H4 (cell line): ENCODE measurements at places on chromosomes 2 and 18. TPM values are rescaled to one million over a fixed set of nuclear protein-coding genes. Genes with fewer than 3 reads are reported as not detected.
A peak's percentile ranks its signal among the peaks of the same experiment; 100 is the strongest.

GPR35 gene
- total RNA-seq = 0.75 and 0.86 TPM in 2 replicates

RNU2-63P gene
- total RNA-seq = not detected in 2 replicates

RBM43 gene
- total RNA-seq = 0.37 and 2.0 TPM in 2 replicates

TUBB6 gene
- 126 TPM in 2 replicates for total RNA-seq

TUBA4B gene
- total RNA-seq = not detected in 2 replicates

KIF1A gene
- 1.4 and 1.9 TPM in 2 replicates for total RNA-seq

HOXD11 gene
- not detected in 2 replicates for total RNA-seq

ALPP gene
- 1.4 and 1.5 TPM in 2 replicates for total RNA-seq

LYPD1 gene
- 22.0 and 37.9 TPM in 2 replicates for total RNA-seq

IL1R1 gene
- 7.9 and 8.0 TPM in 2 replicates for total RNA-seq

SH3RF3 gene
- 0.45 and 0.87 TPM in 2 replicates for total RNA-seq

ACVR1C gene
- 0.06 and 0.50 TPM in 2 replicates for total RNA-seq

DNA sequence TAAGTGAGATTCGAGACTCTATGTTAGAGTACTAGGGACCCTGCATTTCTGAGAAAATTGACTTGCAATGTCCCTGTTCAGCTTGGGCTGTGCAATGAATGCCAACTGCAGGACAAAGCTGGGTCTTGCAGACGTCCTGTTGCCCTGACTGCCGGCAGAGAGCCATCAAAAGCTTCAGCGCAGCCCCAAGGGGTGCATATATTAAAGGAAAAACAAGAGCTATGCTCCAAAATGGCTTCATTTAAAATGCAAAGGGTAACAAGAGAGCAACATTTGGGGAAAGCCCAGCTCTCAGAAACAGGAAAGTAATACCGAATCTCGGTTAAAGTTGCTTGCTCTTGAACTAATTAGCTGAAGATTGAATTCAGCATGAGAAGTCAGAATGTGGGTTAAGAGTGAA is 110.9 kb upstream of the PNPT1 start:
- DNase-seq = no peak

DNA sequence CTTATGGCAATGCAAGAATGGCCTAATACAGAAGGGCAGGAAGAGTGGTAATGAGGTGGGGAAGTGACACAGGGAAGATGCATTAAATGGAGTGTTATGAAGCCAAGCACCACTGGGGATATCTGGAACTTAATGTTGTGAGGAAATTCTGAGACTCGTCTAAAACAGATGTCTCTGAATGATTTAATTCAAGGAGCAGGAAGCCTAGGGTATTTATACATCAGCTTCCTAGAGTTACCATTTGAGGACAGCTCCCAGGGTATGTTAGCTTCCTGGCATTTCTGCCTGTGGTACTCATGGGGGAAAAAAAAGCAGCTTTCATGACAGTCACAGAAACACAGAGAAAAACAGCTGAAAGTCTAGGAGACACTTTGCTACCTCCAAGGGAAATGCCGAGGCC is 989.5 kb downstream of the CBLN2 start:
- no peak for DNase-seq

- no peak for DNase-seq
These were observed 13.6 kb downstream of the ABI2 start for GRCh38 chr2:203341741-203342310.

DNA sequence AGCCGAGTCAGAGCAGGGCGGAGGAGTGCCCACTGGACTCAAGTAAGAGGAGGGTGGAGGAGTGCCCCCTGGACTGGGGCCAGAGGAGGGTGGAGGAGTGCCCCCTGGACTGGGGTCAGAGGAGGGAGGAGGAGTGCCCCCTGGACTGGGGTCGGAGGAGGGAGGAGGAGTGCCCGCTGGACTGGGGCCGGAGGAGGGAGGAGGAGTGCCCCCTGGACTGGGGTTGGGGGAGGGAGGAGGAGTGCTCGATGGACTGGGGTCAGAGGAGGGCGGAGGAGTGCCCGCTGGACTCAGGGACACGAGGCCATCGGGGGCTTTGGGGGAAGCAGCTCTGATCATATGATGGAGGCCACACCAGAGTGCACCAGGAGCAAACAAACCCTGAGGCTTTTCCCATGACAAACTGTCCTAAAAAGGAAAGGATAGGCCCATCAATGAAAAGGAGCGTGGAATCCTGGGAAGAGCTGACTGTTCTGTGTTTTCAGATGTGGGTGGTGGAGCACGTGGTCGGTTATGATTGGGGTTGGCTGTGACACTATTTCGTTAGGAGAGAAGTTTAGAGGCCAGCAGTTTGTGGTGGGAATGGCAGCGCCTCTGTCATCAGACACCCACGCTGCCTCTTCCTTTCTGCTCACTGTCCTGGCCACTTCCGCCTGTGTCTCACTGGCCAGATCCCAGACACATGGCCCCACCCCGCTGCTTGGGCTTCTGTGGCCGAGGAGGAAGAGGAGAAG is 24.5 kb upstream of the HPCAL1 start:
- DNase-seq = peak; percentile 56

- no peak for DNase-seq
These were observed 10.5 kb downstream of the PLB1 start for GRCh38 chr2:28506112-28506910.

- DNase-seq = no peak
These were observed 1.4 kb upstream of the HSBP1L1 start for GRCh38 chr18:79962835-79963657.

- no peak for DNase-seq
These were observed 19.7 kb upstream of the TNFAIP6 start for GRCh38 chr2:151337643-151338042.

GRCh38 chr2:2564300-2565078 is 233.4 kb upstream of the MYT1L start:
- no peak for DNase-seq

- no peak for DNase-seq
These were observed 562.6 kb downstream of the SPAG16 start for GRCh38 chr2:213846856-213847255.

DNA sequence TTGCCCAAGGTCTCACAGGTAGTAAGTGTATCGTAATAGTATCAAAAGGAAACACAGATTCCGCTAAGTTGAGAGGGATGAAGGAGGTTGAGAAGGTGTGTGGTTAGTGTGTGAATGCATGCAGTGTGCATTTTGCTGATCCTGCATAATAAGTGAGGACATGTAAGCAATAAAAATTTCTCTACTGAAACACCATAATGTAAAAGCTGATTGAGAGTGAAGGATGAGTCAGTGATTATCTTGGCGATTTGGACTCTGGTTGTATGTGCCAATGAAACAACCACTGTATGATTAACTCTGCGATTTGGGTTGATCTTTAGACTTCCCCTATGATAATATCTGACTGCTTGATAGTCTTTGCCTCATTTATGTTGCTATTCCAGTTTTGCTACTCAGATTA is 16.7 kb upstream of the ADGRF3 start:
- no peak for DNase-seq

- DNase-seq = no peak
These were observed 17.9 kb downstream of the LYPD6 start for GRCh38 chr2:149348291-149348690.

- DNase-seq = no peak
These were observed 99.7 kb downstream of the INHBB start for GRCh38 chr2:120445449-120446143.

DNA sequence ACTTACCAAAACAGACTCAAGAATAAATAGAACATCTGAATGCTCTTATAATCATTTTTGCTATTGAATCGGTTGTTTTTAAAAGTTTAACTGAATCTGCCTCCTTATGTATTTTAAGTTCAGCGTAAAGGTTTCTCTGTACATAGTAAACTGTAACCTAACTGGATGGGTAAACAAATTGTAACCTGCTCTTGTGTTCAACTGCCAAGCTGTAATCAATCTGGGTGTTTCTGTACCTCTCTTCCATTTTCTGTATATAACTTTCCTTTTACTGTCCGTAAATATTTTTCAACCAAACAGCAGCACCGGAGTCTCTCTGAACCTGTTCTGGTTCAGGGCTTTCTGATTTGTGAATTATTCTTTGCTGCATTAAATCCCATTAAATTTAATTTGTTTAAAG is 27.6 kb upstream of the DNAH7 start:
- no peak for DNase-seq

DNA sequence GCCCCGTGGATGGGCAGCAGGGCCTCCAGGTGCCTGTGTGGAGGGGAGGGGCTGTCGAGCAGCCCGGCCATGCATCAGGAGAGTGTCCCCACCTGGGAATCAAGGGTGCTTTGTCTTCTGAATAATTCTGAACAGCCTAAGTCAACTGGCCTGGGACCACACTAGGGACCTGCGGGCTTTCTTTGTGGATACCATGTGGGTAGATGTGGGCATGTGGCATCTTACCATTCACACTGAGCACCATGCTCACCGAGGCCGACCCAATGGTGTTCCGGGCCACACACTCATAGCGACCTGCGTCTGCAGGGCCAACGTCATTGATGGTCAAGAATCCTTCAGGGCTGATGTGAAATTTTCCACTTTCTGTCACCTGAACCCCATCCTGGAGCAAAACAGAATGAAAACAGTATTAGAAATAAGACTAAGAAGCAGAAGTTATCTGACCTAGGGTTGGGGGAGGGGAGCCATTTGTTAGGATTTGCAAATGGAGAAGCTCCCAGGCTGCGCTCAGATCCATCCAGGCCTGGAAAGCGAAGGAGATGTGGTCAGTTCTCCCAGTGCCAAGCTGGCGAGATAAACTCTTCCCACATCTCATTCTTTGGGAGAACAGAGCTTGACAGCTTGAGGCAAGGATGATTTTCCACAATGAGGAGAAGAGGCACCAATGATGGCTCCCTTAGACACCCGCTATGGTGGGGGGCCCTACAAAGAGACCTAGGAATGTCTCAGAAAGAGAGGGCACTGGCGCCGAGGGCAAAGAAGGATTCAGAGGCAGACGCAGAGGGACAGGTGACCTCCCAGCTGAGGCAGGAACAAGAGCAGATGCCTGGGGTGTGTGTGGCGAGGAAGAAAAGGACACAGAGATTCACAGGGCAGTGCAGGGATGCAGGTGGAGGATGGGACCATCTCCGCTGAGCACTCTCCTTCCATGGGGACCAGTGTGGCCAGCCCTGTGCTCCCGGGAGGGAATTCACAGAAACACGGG is 83.4 kb downstream of the PXDN start:
- DNase-seq = no peak

DNA sequence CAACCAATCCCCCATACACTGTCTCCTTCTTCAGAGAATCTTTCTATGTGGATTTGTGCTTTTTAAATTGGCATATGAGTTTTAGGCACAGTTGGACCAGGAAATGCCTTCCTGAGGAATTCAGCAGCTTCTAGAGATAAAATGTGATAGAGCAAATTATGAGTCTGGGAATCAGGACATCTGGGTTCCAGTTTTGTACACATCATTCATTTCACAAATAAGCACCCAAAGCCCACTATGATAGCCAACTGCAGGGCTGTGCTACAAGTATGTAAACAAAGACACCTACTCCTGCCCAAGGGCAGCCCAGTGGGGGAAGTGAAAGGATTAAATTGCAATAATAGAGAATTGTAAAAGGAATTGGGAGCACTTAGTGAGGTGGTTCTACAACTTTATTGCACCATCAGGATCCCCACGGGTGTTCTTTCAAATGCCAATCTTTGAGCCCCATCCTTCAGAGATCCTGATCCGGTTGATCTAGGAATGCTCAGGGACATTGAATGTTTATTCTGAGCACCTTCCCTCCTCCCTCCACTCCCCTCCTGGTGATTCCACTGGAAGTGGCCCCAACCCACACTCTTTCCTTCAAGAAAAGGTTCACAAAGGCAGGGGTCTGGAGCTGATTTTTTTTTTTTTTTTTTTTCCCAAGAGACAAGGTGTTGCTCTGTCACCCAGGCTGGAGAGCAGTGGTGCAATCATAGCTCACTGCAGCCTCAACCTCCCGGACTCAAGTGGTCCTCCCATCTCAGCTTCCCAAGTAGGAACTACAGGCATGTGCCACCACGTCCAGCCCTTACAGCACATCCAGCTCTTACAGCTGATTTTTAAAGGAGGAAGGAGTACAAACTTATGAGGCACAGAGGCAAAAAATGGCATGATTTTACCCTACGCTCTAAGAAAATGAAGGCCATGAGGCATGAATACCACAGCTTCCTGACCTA is 11.1 kb upstream of the KCMF1 start:
- DNase-seq = peak; percentile 25

DNA sequence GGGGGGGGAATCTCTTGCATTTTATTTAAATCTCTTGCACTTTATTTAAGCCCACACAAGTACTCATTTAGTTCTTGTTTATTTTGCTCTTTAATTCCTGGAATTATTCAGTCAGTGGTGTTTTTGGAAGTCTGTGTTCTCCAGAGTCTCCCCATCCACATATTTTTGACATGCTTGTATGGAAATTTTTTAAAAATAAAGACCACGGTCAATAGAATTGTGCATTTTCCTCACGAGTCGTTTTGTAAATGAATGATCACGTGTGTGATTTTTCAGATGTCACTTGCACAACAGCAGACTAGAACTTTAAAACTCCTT is 824 bp downstream of the CD302 start:
- no peak for DNase-seq

- DNase-seq = no peak
These were observed 42.9 kb upstream of the GRHL1 start for GRCh38 chr2:9908639-9909038.

GRCh38 chr2:177020524-177021119 is 192.0 kb upstream of the HNRNPA3 start:
- no peak for DNase-seq

DNA sequence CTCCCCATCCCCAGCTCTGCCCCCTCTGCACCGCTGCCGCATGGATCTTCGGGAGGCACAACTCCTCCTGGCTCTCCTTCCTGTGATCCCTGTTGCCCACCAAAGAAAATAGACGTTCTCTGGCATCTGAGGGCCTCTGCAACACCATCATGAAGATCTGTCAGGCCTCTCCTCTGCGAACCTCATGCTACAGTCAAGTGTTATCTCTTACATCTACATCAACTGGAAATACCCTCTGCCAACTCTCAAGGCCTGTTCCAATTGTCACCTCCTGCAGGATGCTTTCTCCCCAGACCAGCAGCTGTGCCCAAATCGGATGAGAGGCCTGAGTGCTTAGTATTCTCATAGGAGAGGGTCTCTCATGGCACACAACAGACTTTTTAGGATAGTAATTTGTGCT is 478.4 kb downstream of the BCL11A start:
- no peak for DNase-seq

GRCh38 chr2:123648956-123649355 is 376.1 kb upstream of the CNTNAP5 start:
- no peak for DNase-seq

DNA sequence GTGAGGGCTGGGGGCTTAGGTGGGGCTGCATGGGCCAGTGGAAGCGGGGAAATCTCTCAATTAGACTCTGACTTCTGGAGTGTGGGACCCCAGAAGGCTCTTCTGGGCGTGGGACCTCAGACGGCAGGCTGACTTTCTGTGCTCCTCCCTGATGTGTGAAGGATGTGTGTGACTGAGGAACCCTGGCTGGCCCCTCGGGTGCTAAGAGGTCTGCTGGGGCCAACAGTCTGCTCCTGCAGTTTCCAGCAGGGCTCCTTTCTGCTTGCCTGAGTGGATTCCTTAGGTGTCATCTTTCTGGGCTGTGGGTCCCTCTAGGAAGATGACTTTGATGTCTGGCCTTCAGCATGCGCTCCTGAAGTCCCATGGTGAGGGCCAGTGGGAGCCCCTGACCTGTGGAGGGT is 167.5 kb downstream of the DYSF start:
- DNase-seq = no peak

- no peak for DNase-seq
These were observed 156.2 kb downstream of the PRPF40A start for GRCh38 chr2:152560873-152561595.

GRCh38 chr2:68889500-68889899 is 18.3 kb upstream of the BMP10 start:
- peak; percentile 43 for DNase-seq
